ENCODE measurements at places on chromosomes 2 and 18.

- peak; percentile 47 for DNase-seq
Measured at GRCh38 chr18:79453816-79454735, 58.3 kb downstream of the NFATC1 start.

DNA sequence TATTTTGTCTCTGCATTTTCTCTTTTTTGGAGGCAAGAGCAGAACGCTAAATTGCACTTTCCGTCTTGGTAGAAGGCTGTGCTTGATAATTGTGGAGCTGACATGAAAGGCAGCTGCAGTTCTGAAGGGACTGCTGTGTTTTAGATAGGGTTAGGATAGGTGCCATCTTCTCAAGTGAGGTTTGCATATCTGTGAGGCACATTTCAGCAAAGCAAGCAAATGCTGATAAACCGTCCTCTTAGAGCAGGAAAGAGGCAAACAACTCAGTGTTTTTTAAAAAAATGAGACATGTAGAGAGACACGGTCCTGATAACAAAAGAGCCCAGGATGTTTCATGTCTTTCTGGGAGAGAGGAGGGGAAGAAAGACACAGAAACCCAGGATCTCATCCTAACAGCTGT is 217.7 kb downstream of the SOCS6 start:
- no peak for DNase-seq

GRCh38 chr2:38376346-38377049 is 575 bp downstream of the ATL2 start:
- peak; percentile 73 for DNase-seq

DNA sequence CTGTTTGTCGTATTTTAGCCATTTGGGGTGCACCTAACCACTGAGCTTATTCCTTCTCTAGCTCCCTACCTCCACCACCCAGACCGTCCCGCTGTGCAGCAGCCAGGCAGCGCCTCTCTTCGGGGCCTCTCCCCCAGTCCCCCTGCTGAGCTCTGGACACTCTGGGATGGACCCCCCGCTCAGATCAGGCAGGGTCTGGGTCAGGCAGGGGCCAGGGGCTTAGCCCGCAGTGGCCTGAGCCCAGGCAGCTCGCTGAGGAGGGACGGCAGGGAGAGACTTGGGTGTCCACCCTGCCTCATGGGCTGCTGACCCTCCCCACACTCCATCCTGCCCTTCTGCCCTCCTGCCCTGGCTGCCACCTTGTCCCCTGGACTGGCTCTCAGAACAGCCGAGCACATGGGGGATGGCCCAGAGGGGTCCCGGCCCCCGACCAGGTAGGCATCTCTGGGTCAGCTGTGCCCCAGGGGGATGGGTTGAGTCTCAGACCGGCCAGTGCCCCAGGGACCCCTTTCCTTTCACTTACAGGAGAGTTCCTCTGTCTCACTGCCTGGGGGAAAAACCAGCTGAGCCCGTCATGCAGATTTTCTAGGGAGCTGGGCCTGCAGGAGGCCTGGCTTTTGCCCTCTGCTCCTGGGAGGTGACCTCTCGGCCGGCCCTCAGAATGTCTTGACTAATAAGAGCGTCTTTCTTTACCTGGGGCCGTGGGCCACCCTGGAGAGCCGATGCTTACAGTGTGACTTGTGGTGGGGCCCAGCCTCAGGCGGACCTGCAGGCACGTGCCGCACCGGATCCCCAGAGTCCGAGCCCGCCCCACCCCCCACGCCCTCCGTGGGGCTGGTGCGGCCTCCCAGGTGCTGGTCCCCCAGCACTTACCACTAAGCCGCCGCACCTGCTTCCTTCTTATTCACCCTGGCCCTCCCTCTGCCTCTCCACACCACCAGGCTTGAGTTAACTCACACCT is 22.8 kb upstream of the PXDN start:
- DNase-seq: no peak

- no peak for DNase-seq
Measured at GRCh38 chr2:19022334-19022733, 336.1 kb downstream of the OSR1 start.

- DNase-seq: peak; percentile 8
Measured at GRCh38 chr2:23596316-23596885, 211.4 kb downstream of the KLHL29 start.

DNA sequence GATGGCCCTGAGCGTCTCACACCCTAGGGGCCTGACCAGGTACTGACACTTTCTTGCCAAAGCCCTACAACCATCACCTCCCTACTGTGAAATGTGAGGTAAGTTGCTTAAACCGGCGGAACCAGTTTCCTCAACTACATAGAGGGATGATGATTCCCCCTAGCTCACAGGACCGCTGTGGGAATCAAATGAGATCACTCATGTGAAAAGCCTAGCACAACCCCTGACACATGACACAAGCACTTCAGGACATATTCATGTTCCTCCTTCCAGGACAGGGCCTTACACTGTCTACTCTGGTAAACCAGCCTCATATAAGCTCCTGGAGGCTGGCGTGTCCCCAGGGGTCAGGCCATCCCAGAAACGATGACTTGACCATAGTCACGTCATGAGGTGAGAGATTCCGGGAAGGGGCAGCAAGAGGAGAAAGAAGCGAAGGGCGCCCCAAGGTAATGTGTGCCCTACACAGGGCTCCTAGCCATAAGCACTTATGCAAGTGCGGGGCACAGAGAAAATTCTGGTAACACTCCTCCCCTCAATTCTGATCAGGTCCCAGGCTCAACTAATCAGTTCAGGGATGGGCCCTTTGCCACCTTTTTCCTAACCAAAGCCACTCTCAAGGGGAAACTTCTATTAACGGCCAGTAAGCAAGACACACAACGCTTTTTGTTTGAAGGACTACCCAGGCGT is 49.5 kb downstream of the C2orf42 start:
- DNase-seq: no peak

DNA sequence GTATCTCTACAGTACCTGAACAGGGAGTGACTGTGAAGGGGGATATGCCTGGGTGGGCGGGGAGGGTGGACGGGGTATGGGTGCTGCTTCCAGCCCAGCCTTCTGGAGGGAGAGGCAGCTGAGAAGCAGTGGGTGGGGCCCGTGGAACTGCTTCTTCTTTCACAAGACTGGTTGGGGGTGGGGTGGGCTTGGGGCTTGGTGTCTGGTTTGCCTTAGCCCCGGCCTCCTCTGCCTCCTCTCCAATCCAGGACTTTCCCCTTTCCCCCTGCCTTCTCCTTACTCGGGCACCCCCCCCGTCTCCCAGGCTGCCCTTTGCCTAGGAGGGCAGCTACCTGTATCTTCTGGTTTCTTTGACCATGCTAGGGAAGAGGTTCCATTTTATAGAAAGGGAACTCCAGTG is 233.4 kb downstream of the DYSF start:
- DNase-seq: no peak

Measured in fibroblast of pulmonary artery (primary cell).